Suppressor macrophage treated with lipopolysaccharide for 1 hour (primary cell): ENCODE measurements at places on chromosomes 4 and X.

GRCh38 chr4:145954924-145955339 is 16.3 kb upstream of the ZNF827 start:
- DNase-seq, result no peak

- no peak for DNase-seq
Observed at GRCh38 chrX:40671126-40671525, 23.8 kb upstream of the CXorf38 start.

DNA sequence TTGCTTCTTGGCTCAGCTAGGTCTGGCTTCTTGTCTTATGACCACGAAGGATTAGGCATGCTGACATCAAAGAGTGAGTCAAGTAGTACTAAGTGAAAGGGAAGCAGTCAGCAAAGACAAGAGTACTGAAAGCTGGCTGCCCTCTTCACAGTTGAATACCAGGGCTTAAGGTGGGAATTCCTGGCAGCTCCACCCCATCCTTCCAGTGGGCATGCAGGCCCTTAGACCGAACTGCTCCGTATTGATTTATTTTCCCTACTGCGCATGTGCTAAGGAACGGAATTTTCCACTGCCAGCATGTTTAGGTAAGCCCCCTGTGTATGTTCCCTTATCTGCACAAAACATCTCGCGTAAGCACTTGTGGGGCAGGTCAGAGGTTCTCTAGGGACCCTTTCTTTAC is 2320.1 kb downstream of the ARAP2 start:
- no peak for DNase-seq

DNA sequence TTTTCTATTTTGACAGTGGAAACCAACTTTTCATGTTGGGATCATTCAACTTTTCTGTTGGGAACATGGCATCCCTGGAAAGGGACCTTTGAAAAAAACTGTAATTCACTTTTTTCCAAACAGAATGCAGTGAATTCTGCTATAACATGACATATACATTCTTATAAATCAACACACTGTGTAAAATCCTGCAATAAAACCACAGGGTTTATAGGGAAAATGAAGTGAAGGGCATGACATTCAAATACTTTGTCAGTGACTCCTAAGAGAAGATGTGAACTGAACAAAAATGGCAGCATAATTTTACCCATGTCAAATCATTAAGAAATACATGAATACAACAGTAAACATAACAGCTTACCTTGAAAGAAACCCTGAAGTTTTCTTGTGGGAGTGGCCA is 264.5 kb upstream of the ANKRD50 start:
- DNase-seq, result no peak

DNA sequence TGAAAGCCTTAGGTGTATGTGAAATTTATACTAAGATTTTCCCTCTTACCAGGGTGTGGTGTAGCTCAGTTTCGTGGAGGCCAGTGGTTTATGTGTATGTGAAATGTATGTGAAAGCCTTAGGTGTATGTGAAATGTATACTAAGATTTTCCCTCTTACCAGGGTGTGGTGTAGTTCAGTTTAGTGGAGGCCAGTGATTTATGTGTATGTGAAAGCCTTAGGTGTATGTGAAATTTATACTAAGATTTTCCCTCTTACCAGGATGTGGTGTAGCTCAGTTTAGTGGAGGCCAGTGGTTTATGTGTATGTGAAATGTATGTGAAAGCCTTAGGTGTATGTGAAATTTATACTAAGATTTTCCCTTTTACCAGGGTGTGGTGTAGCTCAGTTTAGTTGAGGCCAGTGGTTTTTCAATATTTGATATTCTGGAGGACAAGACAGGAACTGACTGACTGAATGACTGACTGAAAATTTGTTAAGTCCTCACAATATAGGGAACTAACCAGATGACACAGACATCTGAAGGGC is 143.7 kb downstream of the NEXMIF start:
- no peak for DNase-seq
